Memory B cell (primary cell): ENCODE measurements at places on chromosomes 5 and 9.

DNA sequence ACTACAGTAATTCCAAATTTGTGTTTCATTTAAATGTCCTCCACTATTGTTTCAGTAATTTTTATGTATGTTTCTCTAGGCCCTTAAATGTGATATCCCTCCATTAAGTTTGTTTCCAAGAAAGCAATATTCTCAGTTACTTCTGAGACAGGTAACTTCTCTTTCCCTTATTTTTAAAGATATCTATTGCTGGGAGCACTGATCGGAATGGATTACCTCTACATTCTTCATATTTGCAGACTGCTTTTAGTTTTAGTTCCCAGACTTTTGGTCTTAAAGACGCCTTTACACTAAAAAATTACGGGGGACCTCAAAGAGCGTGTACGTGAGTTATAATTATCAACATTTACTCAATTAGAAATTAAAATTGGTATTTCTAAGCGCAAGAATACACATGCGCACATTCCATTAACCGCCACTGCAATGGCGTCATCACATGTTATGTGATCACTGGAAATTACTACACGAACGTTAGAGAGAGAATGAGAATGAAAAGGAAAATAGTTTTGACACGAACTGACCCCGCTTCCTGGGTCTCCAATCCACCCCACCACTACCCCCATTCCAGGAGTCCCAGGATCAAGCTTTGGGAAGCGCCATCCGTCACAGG is 519 bp upstream of the RAD50 start:
- H3K36me3 ChIP-seq, result no peaks in the 10 kb centered on the region
- DNase-seq, result no peak
- H3K4me1 ChIP-seq, result peaks cover 3% of the 10 kb centered on the region
- H3K4me3 ChIP-seq, result peak overlapping the region; percentile 96
- peak overlapping the region; percentile 97 for H3K27ac ChIP-seq

GRCh38 chr9:36842560-36843530 is 191.2 kb downstream of the PAX5 start:
- H3K27me3 ChIP-seq, result no peaks in the 10 kb centered on the region
- DNase-seq, result no peak
- H3K27ac ChIP-seq, result peak overlapping the region; percentile 79
- H3K4me1 ChIP-seq, result peaks cover 3% of the 10 kb centered on the region

- H3K27me3 ChIP-seq, result no peaks in the 10 kb centered on the region
- no peaks in the 10 kb centered on the region for H3K4me1 ChIP-seq
- no peak overlapping the region for H3K27ac ChIP-seq
- H3K36me3 ChIP-seq, result no peaks in the 10 kb centered on the region
- no peak overlapping the region for H3K4me3 ChIP-seq
- DNase-seq, result no peak
Measured at GRCh38 chr5:52731274-52732027, 56.3 kb upstream of the ITGA1 start.

GRCh38 chr5:36496471-36496870 is 109.9 kb upstream of the SLC1A3 start:
- no peak overlapping the region for H3K4me3 ChIP-seq
- H3K36me3 ChIP-seq, result no peaks in the 10 kb centered on the region
- peaks cover 4% of the 10 kb centered on the region for H3K27me3 ChIP-seq
- H3K4me1 ChIP-seq, result no peaks in the 10 kb centered on the region

- no peaks in the 10 kb centered on the region for H3K4me1 ChIP-seq
- no peak overlapping the region for H3K27ac ChIP-seq
- no peak for DNase-seq
Measured at GRCh38 chr5:67475489-67475888, 278.9 kb upstream of the CD180 start.
